WTC11 (cell line): ENCODE measurements at places on chromosomes 5 and 9.

DNA sequence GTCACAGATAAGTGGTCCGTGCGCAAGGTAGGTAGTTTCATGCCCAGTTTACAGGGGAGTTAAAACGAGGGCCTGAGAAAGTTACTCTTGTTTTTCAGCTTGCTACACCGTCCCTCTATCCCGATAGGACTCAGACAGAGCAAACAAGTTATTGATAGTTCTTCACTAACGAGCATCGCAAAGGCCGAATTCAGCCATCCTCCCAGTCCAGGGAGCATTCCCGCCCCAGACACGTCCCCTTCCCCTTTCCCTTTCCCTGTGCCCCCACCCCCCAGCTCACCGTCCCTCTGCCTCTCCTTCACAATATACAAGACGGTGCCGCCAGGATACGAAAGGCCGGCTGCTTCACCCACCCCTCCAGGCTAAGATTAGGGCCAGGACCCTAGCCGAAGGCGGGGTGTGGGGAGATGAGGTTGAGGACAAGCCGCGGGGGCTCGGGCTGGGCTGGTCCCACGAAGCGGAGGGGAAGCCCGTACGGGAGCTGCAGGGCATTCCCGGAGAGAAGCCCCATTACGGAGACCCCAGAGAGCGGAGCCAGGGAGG lies 599 bp downstream of the KIAA1191 start:
- DNase-seq: no peak

DNA sequence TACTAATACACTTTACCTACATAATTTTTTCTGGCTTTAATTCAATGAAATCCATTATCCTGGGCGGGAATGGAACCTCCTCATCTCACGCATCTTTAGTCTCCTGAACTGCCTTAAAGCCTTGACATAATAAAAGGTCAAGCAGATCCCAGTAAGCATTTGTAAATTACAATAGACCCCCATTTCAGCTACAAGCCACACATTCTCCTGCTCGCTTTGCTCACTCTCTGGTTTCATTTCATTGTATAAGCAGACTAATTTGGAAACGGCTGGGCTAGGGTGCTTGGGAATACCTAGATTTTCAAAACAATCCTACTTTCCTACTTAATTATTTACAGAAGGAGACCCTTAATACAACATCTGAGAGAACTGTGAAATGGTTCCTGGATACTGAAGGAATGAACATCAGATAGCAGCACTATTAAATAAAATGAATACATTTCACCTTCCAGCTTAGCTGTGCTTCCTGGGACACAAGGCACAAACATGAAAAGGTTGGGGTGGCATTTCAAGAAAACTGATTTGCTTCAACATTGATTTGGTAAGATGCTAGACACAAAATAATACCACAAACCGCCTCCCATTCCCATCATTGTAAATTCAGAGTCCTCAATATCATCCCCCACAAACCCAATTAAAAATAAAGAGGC lies 1.5 kb downstream of the JAKMIP2 start:
- no peak for DNase-seq

DNA sequence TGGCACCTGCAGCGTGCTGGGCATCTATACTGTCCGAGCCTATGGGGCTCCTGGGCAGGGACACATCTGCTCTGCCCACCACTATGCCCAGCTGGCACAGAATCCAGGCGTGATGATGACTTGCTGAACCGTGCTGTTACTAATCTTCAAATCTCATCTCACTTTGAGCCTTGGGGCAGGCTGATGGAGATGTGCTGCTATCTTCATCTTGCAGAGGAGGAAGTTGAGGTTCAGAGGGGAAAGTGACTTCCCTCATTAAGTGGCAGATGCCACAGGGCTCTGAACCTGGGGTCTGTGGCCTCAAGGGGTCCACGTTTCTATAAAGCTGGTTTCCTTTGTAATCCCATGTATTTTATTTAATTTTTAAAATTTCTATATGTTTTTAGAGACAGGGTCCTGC lies 4.7 kb downstream of the SLC2A6 start:
- DNase-seq: no peak

- DNase-seq: no peak
Measured at GRCh38 chr5:94113087-94113486, 371.7 kb upstream of the POU5F2 start.

- DNase-seq: no peak
Measured at GRCh38 chr9:86005253-86005775, 64.4 kb downstream of the NAA35 start.

DNA sequence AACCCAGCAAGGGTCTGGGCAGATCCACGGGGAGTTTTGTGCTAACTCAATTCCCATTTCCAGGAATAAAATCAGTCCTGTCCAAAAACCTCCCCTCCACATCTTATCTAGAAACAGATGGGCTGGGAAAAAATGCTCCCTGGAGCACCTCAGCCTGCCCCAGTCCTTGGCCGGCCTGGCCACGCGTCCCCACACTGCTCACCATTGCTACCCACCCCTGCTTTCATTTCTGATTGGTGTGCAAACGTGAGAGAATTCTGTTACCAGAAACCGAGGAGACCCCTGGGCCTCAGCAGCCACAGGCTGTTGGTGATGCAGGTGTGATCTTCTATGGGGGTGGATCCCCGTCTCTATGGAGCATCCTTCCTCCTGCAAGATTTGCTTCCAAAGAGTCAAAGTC lies 38.0 kb upstream of the OLFM1 start:
- no peak for DNase-seq

DNA sequence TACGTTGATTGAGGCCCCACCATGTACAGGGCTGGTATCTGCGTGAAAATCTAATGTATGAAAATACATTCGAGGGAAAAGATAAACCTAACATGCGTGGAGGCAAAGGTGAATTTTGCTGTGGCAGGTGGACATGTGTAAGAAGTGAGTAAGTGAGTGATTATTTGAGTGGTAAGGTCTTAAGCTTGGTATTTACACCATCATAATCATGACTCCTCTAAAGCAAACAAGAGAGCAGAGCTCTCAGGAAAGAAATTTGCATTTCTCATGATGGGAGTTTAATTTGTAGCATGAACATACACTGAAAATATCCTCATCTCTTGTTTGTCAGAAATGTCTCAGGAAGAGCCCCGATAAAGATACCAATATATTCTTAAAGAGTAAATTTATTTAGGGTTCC lies 260.6 kb downstream of the PSAT1 start:
- DNase-seq: no peak

- no peak for DNase-seq
Measured at GRCh38 chr5:26026044-26026443, 1012.3 kb downstream of the CDH9 start.

DNA sequence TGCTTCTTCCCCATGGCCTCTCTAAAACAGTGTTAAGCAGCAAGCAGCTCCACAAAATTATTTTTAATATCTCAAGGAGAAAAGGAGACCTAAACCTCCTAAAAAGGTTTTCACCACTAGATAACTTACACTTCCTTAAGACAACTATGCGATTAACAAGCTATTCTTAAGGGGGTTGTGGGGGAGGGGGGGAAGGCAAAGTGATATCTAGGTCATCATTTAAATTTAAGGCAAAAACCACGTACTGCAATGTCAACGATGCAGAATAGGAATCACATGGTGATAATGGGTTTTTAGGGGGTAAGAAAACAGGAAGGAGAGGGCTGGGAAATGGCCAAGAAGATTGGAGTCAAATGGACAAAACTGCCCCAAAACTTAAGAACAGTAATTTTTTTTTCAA lies 32.6 kb downstream of the CSNK1A1 start:
- DNase-seq: no peak

- DNase-seq: peak; percentile 70
Measured at GRCh38 chr9:23824830-23825591, 1.0 kb downstream of the ELAVL2 start.

GRCh38 chr5:119353686-119354366 lies 2.0 kb upstream of the TNFAIP8 start:
- no peak for DNase-seq

- peak; percentile 48 for DNase-seq
Measured at GRCh38 chr9:111663301-111663823, 2.0 kb downstream of the GNG10 start.

- DNase-seq: no peak
Measured at GRCh38 chr9:84974258-84974657, 304.7 kb downstream of the NTRK2 start.

- no peak for DNase-seq
Measured at GRCh38 chr5:170488570-170488969, 15.2 kb upstream of the KCNIP1 start.

GRCh38 chr9:93830606-93831005 lies 124.5 kb downstream of the BARX1 start:
- DNase-seq: no peak

GRCh38 chr5:160442824-160443431 lies 21.3 kb downstream of the PTTG1 start:
- no peak for DNase-seq

DNA sequence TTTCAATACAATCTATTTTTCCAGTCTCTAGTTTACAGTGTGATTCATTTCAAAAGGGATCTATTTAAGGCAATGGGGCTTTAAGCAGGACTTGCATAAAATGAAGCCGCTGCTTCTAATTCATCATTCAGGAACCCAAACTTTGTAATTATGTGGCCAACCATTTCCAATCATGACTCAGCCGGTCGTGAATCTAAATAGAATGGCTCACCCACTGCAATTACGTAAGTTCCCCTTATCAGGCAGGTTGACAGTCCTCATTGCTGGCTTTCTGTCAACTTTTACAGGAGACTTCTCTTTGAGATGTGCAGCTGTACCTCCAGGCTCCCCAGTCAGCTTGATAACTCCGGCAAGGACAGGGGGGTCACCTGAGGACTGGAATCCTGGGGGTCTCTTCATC lies 152.8 kb upstream of the DAP start:
- no peak for DNase-seq

DNA sequence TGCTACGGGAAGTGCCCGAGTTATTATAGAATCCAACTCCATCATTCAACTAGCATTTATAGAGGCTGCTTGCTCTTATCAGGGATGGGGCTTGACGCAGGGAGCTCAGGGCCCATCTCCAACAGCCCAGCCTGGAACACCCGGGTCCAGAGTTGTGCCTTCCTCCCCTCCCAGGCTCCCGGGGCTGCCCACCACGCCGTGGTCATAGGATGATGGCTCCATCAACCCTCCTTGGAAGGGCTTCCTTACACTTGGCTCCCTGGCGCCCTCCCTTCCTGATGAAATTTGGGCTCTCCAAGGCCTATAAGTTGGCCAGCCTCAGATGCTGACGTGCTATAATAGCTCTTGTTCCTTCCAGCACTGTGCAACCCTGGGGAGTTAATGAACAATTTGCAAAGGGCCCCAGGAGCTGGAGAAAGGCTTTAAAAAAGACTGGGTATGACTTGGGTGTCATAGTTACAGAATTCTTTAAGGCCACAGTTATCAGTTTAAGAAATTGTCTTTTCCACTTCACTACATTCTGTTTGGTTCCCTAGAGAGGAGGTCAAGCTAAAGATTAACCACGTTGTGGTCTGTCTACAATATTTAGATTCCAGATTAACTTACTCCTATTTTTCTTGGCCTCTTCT lies 42.5 kb upstream of the GADD45G start:
- DNase-seq: no peak

DNA sequence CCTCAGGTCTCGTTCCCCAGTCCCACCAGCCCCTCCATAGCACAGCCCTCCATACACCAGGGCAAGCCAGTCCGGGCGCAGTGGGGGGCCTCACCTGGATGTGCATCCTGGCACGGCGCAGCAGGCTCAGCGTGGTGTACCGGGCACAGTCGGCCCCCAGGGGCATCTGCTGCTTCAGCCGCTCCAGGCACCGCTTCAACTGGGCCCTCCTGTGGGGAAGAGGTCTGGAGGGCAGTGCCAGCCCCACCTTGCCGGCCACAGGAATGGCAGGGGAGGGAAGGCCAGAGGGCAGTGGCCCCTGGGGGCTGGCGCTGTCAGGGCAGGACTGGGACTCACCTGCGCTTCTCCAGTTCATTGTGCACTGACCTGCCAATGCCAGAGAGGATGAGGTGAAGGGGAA lies 1.4 kb downstream of the MXD3 start:
- DNase-seq: no peak

- peak; percentile 54 for DNase-seq
Measured at GRCh38 chr9:102124465-102124864, 386.0 kb upstream of the GRIN3A start.

- DNase-seq: no peak
Measured at GRCh38 chr5:159341906-159342310, 11.6 kb upstream of the IL12B start.

- DNase-seq: no peak
Measured at GRCh38 chr5:99553211-99553810, 624.5 kb upstream of the CHD1 start.

DNA sequence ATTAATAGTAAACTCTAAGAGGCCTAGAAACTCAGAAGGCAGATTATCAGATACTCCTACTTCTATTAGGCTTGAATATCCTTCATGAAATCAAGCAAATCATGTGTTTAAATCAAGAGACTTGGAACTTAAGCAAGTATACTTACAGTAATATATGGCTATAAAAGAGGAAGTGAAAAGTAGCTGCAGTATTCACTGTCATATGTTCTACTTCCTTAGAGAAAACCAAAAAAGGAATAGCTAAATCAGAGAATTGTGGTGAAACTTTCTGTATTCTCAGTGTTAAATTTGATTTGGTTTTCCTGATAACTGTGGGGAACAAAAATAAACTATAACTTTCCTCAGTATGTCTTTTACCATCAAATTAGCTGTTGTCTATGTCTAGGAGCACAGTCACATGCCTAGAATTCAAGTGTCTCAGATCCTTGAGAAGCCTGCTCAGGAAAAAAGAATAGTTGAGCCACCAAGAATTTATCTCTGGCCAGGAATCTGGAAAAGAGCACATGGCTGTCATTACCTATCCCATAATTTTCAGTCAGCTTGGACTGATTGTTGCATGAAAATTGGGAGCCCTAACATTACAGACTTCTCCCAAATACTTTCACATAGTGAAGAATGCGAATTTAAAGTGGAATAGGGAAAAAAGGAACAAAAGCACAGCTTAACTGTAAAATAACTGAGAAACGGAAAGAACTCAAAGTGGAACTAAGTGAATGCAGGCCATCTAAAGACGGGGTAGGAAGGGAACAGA lies 1.7 kb downstream of the FKBP15 start:
- no peak for DNase-seq

DNA sequence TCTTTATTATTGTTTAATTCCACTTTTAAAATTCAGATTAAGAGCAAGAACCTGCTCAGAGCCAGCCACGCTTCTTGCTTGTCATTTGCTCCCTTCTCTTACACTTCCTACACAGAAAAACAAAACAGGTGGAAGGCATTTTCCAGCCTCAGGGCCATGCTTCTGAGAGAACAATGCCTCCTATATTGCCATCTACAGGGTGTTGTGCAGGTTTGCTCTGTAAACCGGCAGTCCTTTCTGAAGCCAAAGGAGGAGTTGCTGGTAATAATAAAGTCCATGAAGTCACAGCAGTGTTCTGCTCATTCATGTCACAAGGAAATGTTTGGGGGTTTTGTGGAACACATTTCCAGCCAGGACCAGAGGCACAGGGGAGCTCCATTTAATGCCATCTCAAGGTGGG lies 16.1 kb upstream of the PRLR start:
- no peak for DNase-seq

DNA sequence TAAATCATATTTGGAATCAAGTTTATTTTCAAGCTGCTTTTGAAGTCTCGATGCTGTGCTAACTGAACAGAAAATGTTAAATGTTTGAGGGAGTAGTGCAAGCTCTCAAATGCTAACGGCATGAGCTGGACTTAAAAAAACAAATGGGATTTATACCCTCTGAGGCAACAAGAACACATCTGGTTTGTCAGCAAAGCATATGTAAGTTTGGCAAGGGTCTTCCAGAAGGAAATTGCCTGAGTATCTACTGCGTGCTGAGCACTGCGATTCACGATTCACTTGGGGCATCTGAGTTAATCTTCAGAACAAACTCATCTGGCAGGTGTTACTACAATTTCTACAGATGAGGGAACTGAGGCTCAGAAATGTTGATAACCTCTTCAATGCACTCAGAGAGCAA lies 98.4 kb upstream of the C9orf72 start:
- no peak for DNase-seq

- no peak for DNase-seq
Measured at GRCh38 chr5:90050103-90050502, 359.5 kb downstream of the CETN3 start.
